ENCODE measurements at places on chromosomes 7 and 10.
A peak's percentile ranks its signal among the peaks of the same experiment; 100 is the strongest.

GRCh38 chr10:74925708-74926107 is 99.3 kb downstream of the KAT6B start:
- DNase-seq = no peak

GRCh38 chr7:52450816-52451215 is 584.6 kb upstream of the POM121L12 start:
- no peak for DNase-seq

- DNase-seq = no peak
These were observed 54.8 kb downstream of the EVX1 start for GRCh38 chr7:27297356-27297755.

GRCh38 chr10:32340596-32341180 is 6.3 kb downstream of the EPC1 start:
- DNase-seq = no peak

DNA sequence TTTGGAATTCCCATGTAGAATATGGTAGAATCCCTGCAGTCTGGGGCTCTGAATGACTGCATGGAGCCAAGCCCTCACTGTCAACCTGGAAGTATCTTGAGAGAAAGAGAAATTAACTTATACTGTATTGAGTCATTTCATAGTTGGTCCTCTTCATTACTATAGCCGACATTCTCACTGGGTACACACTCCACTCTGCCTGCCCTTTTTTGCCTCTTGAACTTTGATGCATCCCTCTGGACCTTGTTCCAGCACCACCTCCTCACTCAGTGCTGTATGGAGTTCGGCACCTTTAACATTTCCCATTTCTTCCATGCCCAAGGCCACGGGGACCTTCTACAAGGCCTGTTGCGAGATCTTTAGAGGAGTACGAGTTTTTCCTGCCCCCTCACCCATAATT is 4.6 kb upstream of the ARHGAP22 start:
- no peak for DNase-seq

DNA sequence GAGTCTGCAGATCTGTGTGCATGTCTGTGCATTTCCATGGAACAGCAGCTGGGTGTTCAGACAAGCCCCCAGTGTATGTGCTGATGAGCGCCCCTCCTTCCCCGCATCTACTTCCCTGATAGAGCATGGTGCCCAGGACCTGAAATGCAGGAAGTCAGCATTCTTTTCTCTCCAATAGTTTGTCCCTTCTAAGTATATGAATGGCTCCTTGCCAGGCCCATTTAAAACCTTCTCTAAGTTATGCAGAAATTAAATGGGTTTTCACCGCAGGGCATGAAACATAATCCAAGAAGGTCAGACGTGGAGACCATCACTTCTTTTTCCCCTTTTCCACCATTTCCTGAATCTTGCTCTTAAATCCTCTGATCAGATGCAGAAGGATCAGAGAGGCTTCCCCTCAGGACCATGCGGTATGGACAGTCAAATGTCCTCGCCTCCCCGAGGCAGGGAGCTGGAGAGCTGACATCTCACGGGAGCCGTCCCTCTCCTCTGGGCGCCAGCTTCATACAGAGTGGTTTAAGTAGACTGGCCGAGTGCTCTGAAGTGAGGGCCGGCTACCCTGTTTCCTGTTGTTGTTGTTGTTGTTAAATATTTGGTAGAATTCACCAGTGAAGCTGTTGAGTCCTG is 155.3 kb downstream of the C10orf105 start:
- no peak for DNase-seq

- no peak for DNase-seq
These were observed 2.7 kb downstream of the COBL start for GRCh38 chr7:51313738-51314425.

DNA sequence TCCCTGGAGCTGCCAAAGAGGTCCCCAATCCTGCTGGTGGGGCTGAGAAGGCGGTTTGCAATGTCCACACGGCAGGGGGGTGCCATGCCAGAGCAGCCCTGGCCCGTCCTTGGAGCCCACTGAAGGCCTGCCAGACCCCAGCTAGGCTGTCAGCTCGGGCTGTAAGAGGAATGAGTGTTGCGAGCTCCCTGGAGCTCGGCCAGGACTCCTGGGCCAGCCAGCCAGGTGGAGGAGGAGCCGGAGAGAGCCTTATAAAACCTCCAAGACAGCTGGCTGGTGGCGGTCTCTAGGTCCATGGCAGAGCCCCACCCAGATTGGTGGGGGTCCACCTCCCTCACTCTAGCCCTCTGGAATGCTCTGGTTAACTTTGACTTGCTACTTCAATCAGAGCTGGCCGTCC is 55.1 kb upstream of the CALN1 start:
- no peak for DNase-seq

DNA sequence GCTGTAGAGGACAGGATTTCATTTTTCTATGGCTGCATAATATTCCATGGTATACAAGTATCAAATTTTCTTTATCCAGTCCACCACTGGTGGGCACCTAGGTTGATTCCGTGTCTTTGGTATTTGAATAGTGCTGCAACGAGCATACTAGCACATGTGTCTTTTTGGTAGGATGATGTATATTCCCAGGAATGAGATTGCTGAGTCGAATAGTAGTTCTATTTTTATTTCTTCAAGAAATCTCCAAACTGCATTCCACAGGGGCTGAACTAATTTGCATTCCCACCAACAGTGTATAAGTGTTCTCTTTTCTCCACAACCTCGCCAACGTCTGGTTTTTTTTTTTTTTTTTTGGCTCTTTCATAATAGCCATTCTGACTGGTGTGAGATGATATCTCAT is 550.0 kb downstream of the REEP3 start:
- DNase-seq = no peak

GRCh38 chr7:77877791-77878190 is 79.2 kb downstream of the PHTF2 start:
- DNase-seq = no peak

DNA sequence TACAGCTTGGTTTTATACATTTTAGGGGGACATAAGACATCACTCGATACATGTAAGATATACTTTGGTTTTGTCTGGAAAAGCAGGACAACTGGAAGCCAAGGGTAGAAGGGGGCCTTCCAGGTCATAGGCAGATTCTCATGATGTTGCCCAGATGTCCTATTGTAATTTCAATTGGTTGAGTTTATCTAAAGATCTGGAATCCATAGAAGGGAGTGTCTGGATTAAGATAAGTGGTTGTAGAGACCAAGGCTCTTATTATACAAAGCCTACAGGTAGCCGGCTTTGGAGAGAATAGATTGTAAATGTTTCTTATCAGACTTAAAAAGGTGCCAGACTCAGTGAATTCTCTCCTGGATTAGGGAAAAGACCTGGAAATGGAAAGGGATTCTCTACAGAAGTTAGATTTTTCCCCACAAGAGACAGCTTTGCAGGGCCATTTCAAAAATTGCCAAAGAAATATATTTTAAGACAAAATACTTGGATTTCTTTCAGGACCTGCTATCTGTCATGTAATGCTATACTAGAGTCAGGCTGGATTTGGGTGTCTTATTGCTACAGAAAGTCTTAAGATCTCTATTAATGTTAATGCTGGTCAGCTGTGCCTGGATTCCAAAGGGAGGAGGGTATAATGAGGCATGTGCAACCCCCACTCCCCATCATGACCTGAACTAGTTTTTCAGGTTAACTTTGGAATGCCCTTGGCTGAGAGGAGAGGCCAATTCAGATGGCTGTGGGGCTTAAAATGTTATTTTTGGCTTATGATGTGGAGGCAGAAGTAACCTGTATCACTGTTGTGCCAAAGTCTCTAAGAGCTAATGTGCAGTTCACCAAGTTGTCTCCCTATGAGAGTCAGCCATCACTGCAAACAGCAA is 511.1 kb upstream of the C7orf33 start:
- no peak for DNase-seq

GRCh38 chr10:7836571-7836970 is 18.3 kb downstream of the TAF3 start:
- no peak for DNase-seq

- DNase-seq = peak; percentile 48
These were observed 68.4 kb downstream of the PHTF2 start for GRCh38 chr7:77866786-77867536.

GRCh38 chr10:69797959-69798358 is 3.7 kb upstream of the COL13A1 start:
- DNase-seq = no peak

DNA sequence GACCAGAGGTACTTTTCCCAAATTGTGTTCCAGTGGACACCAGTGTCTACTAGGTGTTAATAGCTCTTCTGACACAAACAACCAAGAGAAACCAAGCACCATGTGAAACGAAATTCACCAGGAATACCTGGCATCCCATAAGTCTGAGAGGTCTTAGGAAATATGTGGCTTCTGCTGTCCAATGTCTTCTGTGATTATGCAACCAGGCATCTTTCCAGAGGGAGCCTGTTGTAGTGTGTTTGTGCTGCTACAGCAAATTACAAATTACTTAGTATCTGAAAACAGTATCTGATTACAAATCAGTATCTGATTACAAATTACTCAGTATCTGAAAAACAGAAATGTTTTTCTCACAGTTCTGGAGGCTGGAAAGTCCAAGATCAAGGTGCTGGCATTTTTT is 133.6 kb upstream of the NPVF start:
- DNase-seq = no peak

- DNase-seq = no peak
These were observed 975 bp downstream of the CNTNAP2 start for GRCh38 chr7:146117576-146117975.

GRCh38 chr7:20503278-20503950 is 112.1 kb upstream of the ABCB5 start:
- no peak for DNase-seq

GRCh38 chr10:132859084-132859855 is 73.3 kb upstream of the NKX6-2 start:
- DNase-seq = no peak

DNA sequence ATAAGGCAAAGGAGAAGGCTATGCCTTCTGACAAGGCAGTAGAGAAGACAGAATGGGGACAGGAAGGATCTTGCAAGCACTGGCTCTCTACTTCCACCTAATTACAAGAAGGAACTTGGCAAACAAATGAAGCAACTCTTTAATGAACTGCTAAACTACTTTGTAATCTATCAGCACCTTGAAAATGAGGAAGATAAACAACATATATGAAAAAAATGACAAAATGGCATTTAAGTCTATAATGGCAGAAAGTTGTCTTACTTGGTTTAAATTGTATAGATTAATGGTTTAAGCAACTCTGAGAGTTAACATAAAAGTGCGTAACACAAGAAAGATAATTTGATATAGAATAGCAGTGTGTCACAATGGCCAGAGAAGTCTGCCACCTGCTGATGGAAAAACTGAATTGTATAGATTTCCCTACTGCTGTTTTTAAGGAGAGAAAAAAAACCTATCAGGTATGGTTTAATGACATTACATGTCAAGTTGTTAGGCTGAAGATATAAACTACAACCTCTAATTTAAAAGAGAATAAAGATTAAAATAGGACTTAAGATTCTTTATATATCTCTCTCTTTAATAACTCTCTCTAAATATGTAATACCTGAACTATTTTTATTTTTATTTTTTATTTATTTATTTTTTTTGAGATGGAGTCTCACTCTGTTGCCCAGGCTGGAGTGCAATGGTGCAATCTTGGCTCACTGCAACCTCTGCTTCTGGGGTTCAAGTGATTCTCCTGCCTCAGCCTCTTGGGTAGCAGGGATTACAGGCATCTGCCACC is 11.8 kb downstream of the NT5C3A start:
- DNase-seq = peak; percentile 49

GRCh38 chr7:83957333-83957732 is 237.3 kb downstream of the SEMA3A start:
- DNase-seq = no peak

GRCh38 chr10:27330074-27330473 is 89.5 kb upstream of the ACBD5 start:
- no peak for DNase-seq

DNA sequence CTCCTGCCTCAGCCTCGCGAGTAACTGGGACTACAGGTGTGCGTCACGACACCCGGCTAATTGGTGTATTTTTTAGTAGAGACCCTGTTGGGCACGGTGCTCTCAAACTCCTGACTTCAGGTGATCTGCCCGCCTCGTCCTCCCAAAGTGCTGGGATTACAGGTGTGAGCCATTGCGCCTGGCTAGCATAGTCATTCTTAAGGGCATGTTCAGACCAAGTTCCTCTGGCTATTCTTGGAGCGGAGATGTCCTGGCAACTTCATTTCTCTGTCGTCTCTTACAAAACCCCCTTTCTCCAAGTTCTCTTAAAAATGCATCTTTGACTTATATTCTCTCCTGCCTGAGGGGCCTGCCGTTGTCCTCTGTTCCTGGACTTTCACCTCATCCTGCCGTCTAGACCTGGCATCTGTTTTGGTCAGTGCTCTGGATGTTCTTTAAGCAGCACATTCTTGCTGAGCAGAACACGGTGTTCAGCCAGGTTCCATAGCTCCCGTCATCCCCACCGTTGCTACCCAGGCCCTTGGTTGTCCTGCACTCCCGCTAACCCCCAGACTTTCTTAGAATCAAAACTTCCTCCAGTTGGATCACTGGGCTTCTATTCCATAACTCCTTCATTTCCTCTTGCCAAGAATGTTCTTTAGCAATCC is 509.9 kb upstream of the GALNT17 start:
- DNase-seq = no peak

DNA sequence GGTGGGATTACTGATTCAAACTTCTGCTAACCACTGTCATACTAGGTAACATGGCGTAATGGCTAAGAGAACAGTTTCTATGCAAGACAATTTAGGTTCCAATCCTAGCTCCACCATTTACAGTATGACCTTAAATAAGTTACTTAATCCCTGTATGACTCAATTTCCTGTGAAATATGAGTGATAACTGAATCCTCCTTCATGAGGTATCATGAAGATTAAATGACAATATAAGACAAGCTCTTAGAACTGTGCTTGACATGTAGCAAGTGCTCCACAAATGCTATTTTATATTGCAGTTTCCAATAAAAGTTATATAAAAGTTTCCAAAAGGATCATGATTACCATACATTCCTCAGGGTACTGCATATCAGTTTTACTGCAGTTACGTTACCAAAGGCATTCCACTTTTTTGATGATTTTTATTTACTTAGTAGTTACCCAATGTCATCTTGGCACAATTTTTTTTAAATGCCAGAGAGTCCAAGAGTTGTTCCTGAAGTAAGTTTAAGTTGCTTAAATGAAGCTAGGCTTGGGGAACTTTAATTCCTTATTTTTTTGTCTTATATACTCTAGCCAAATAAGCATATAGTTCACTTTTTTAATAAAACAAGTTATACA is 7.1 kb downstream of the DOCK4 start:
- DNase-seq = peak; percentile 71

DNA sequence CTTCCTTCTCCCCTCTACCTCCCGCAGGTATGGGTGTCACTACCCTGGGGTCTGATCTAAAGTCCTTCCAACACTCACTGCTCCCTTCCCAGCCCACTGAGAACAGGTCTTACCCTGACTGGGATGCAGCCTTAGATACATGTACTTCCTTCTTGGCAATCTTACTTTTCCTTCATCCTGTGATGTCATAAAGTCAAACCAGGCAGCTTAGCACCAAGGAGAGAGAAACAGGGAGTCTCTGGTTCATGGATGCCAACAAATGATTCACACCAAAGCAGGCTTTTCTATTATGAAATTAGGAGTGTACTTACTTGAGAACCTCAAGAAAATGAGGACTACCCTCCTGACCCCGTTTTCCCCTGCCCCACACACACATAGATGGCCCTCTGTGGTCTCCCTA is 111.0 kb upstream of the KMT2E start:
- DNase-seq = no peak

All from suppressor macrophage treated with lipopolysaccharide for 4 hours (primary cell).